ENCODE measurements at places on chromosomes 1 and 21.

DNA sequence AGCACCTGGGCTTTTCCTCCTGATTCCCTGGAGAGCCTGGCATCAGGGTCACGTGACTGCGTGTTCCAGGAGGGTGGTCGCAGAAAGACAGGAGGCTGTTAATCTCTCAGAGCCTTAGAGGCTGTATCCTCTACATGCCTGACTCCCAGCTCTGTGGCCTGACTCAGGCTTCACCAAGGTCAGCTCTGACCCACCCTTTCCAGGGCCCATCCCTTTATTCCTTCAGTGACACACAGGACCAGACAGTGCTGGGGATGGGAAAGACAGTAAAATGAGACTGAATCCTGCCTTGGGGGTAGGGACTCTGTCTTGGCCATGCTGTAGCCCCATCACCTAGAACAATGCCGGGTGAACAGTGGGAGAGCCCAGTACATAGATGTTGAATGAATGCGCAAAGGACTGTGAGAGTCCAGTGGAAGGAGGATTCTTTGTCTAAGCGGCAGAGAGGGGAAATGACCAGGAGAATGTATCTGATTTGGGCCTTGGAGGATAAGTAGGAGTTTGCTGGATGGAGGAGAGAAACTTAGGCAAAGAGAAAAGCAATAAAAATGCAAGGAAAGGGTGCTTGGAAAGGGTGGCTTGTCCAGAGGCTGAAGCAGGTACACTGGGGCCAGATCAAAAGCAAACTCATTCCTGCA, 33.0 kb downstream of the EPHX1 start:
- no peak for DNase-seq

DNA sequence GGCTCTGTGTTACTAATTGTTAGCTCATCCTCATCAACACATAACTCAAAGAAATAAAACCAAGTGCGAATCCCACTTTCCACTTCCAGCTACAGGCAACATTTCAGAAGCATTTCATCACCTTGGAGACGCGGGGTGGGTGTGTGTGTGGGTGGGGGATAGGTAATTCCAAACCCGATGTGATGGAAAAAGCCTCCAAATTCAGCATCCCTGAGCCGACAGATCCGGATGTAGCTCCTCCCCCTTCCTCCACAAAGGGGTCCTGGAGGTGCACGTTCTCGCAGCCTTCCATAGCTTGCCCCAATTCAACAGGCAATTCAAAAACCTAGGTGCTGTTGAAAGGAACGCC, 486 bp downstream of the HSPA13 start:
- peak; percentile 51 for DNase-seq

GRCh38 chr1:6273380-6273891, 12.5 kb upstream of the GPR153 start:
- no peak for DNase-seq

- peak; percentile 20 for DNase-seq
Measured at GRCh38 chr1:172745014-172745413, 86.1 kb downstream of the FASLG start.

DNA sequence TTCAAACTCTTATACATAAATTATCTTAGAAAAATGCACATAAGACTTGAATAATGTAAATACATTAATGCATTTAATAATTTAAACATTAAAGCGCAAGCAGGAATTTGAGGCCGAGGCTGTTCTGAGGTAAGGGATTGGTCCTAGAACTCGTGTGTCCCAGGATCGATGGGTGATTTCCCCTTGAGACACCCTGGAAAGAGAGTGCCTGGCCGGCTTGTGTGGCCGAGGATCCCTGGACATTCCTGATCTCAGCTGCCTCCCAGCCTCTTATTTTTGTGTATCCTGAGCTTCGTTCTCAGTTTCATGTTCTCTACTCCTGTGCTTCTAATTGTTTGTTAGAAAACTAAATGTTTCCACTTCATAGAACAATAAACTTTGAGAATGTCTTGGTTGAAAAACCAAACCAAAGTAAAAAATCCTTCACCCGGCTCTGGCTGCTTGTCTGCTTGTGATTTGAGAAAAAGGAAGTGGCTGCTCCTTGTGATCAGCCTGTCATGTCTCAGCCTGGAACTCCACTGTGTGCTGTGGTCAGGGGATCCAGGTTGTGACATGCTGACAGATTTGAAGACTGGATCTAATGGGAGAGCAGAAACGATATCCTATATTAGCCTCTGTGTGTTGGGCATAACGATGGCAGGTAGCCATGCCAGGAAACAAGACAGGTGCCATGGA, 40.7 kb downstream of the PEX14 start:
- DNase-seq = no peak

DNA sequence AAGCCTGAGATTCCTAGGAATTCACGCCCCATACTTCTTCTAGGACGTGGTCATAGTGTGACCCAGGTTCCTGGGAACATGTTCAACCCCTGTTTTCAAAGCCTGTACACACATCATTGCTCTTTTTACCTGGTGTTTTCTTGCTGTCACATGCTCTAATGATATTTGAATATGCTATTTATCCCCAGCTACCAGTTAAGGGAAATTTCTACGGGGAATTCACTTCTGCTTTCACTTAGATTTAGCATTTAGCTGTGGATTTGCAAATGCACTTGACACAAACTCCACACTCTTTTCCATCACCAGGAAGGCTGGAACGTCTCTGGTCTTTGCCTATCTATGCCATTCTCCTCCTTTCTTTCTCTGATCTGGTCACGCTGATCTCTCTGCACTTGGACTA, 11.3 kb upstream of the SAMSN1 start:
- DNase-seq = no peak

- no peak for DNase-seq
Measured at GRCh38 chr1:108007531-108007930, 42.6 kb upstream of the VAV3 start.

Data from NCI-H2171 (cell line).